ENCODE measurements at places on chromosomes 2 and 18. TPM values are rescaled to one million over a fixed set of nuclear protein-coding genes. Genes with fewer than 3 reads are reported as not detected.

DNA sequence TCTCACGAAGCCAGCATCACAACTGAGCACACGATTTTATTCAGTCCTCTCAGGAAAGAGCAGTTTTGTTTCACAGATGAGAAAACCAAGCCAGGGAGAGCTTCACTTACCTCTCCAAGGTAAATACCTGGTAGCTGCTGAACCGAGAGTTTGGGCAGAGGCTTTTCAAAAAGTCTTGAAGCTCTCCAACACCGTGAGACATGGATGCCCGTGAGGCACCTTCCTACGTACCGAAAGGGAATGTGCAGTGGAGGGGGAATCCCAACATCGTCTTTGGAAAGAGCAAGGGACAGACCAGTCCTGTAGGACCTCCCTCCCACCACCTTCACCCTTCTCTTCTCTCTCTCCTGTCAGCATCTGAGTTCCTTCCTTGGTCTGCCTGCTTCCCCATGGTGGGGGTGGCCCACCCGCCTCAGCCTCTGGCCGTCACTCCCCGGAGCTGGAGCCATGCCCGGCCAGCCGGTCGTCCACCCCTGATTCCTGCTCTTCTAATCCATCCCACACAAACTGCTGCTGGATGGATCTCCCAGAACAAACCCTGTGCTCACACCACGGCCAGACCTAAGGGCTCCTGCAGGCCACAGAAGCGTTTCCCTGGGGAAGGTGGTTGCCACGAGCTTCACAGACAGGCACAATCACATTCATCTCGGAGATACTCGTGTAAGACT is 97.3 kb upstream of the SNTG2 start:
- no peak for DNase-seq

DNA sequence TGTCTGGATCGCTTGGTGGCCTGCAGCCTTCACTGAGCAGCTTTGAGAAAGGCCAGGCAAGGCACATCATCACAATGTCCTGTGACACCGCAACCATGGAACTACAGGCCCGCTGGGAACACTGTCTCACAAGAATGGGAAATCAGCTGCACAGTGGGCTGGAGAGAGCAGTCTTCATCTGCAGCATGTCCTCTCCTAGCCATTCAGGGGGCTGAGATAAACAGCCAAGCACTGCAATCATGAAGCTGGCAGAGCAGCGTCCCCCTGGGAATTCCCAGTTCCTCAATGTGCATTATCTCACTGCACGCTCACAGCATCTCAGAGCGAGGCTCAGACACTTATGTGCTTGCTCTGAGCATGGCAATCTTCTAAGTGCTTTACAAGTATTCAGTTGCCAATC is 1.9 kb downstream of the CMPK2 start:
- no peak for DNase-seq

DNA sequence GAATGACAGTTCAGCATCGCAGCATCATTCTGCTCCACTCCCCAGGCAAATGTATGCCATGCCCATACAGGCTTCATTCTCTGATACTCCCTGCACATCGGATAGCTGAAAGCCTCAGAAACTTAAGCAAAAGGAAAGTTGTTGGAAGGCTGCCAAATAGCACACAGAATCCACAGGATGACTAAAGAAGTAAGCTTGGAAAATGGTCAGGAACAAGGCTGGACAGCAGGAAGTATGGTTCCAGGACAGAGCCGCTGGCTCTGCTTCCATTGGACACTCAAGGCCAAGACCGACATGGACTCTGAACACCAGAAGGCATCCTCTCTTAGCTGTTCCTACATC is 256.5 kb downstream of the CDH20 start:
- DNase-seq = no peak

- no peak for DNase-seq
Observed at GRCh38 chr2:123578016-123578415, 447.1 kb upstream of the CNTNAP5 start.

The GTF2A1L gene
- total RNA-seq = 0.39 TPM

The MC5R gene
- total RNA-seq = not detected

DNA sequence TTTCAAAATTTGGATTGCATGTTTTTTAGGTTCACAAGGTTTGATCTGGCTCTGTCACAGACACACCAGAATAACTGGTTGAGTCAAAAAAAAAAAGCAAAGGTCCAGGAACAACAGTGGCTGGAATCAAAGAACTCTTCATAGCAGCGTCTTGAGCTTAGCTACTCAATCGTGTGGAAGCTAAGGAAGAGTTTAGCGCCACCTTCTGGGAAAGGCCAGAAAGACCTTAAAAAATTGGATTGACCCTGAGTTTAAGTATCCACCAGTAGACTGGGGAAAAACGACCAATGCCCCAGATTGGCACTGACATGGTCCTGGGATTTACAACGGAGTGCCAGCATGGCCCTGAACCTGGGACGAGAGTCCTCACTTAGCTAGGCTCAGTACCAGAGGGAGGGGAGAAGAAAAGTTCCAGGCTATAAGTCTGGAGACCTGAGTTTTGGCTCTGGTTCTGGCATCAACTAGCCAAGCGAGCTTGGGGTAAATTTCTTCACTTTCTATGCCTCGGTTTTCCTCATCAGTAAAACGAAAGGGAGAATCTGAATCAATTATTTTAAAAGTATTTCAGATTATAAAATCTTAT is 71.1 kb upstream of the TFCP2L1 start:
- DNase-seq = no peak

The FOXI3 gene
- total RNA-seq = not detected

The ZBTB14 gene
- total RNA-seq = 19.5 TPM

The DUSP11 gene
- 42.4 TPM for total RNA-seq

DNA sequence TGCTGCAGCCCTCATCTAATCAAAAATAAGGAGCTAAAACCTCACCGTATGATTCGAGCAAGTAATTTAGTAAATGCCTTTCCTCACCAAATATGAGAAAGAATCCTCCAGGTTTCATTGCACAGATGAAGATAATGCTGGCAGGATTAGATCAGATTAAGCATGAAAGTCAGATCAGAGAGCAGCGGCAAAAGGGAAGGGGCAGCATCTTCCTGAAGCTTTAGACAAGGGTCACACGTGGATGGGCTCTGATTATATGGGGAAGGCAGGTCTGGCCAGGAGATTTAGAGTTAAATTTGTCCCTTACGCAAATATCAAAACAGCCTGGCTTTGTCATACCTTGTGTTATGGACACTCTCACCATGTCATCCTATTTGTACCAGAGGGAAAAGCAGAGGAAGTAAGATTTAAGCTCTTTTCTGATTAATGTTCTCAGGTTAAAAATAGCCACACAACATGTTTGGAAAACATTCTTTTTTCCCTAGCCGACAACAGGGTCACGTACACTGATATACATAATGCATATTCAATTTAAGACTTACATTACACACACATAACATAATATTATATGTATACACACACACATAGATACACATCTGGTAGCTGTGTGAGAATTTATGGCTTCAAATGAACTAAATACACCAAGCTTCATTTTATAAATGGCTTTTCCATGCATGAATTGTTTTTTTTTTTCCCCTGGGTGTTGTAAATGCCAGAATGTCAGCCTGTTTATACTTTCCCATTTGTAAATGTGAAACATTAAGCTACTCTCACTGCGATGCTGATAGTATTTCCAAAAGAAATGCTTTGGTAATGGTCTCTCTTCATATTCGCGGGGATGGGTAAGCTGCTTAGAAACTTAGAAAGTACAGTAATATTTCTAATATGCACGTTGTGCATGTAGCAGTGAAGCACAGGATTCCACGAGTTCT is 196.3 kb upstream of the SIX3 start:
- no peak for DNase-seq

DNA sequence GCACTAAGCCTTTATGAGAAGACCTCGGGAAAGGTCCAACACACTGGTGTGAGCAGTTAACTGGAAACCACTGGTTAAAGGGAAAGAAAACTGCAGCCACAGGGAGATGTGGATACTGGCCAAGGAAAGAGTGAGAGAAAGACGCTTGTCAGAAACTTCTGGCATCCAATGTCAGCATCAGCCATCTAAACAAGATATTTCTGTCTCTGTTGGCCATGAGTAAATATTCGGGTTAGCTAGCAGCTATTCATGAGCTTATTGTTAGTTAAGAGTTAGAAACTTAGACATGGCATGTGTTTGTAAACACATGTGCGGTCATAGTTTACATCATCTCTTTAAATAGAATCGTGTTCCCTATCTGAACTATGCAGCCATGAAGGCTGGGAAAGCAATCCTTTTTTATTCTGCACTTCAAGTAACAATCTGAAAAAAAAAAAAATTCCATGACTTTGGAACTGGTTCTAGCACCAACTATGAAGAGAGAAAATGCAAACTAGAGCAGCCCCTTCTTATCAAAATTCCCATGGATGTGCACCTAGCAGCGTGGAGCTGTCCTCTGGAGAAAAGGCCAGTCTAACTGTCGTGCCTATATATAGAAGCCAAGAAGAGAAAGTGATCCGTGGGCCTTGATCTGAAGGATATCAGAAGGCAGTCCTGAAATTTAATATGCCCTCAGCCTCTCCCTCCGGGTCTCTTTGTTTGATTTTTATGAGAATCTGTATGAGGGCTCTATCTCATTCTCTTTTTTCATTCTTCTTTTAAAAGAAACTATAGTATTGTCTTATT is 84.0 kb upstream of the RFX8 start:
- no peak for DNase-seq

GRCh38 chr2:32715391-32715841 is 87.6 kb downstream of the TTC27 start:
- no peak for DNase-seq

DNA sequence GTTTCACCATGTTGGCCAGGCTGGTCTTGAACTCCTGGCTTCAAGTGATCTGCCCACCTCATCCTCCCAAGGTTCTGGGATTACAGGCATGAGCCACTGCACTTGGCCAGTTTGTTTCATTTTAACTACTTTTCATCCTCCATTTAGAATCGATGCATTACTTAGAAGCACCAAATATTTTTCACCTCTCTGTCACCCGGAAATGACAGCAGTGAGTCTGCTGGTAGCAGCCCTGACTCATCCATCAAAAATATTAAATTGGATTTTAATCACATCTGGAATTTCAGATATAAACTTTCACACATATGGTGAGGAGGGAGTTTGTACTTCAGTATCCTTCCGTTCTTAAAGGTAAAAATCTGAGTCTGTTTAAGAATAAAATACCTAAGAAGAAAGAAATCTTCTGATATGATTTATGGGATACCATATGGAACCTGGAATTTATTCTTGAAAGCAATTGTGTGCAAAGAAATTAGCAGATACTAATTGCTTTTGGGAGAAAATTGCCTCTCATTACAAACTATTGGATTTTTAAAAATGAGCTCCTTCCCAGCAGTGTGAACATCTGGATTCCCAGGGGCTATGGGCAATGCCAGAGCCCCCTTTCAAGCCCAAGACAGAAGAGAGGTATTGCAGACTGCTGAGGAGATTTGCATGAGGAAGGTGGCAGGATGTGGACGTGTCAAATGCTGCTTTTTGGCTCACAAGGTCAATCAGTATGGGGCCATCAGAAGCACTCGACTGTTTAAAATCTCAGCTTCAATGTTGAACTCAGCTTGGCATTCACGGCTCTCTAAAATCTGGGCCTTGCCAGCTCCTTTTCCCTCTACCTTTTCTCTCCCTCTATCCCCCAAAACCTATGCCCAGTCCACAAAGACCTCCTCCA is 279.5 kb upstream of the SIX2 start:
- no peak for DNase-seq

The ZNF892 gene
- 5.9 TPM for total RNA-seq

GRCh38 chr2:181461056-181461997 is 4.1 kb downstream of the ITGA4 start:
- no peak for DNase-seq

The AOX1 gene
- total RNA-seq = not detected

GRCh38 chr2:144261336-144261735 is 258.6 kb downstream of the ZEB2 start:
- no peak for DNase-seq

DNA sequence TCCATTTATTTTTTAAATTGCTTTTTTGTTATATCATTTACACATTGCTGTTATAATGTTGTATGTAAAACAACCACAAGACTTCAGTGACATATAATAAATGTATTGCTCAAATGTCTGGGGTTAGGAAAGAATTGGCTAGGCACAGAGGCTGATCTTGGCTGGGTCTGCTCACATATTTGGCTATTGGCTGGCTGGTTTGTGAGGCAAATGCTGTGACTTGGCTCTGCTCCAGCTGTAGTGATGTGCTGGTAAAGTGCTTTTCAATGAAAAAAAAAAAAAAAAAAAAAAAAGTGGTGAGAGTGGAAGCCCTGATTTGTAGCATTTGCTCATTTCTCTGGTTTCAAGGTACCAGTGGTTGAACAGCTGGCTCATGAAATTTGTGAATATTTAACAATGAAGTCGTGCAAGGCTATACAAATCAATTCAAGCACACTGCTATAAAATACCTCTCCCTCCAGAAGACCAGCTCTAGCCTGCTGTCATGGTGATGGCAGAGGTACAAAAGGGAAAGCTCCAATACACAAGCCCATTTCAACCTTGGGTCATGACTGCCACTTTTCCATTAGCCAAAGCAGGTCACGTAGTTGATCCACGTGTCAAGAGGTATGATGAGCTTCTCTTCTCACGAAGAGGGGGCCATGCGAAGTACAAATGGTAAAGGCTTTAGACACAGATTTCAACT is 43.7 kb upstream of the RIT2 start:
- DNase-seq = no peak

DNA sequence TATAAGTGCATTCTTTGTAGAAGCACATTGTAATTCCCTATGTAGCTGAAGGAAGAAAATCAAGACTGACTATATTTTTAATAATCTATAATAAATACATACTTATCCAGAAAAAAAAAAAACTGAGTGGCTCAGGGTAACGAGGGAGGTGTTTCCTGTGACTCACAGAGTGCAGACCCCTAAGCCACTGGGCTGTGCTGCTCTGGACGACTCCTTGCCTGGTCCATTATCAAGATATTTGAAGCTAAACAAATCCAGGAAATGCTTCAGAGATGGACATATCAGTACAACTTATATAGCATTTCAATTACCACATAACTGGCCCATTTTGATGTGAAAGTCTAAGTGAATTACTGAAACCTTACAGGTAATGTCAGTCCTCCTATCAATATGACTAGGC is 80.6 kb downstream of the PIGN start:
- no peak for DNase-seq

GRCh38 chr2:121211251-121211650 is 73.8 kb downstream of the TFCP2L1 start:
- no peak for DNase-seq

- no peak for DNase-seq
Observed at GRCh38 chr2:62577994-62578781, 72.2 kb upstream of the TMEM17 start.

- no peak for DNase-seq
Observed at GRCh38 chr2:175941699-175942098, 60.4 kb downstream of the LNPK start.

GRCh38 chr2:1363367-1363766 is 49.9 kb upstream of the TPO start:
- no peak for DNase-seq

The SDC1 gene
- 0.26 TPM for total RNA-seq

DNA sequence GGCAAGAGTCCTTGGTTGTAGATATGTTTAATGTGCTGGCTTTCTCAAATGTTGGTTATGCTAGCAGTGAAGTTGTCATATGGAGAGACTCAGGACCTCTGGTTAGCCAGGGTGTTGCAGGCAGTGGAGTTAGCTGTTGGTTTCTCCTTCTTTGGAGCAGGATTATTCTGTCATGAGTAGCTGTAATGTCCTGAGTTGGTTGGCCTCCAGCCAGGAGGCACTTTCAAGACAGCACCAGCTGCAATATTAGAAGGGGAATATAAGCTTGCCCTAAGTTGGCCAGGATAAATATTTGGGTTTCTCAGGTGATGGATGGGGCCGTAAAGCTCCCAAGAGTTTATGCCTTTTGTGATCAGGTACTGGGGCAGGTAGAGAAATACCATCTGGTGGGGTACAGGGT is 65.5 kb downstream of the MSTN start:
- DNase-seq = no peak

The C2orf80 gene
- not detected for total RNA-seq

Data from activated T-helper 1 cell treated with anti-CD3 and anti-CD28 coated beads, Interleukin-12 subunit alpha, Interleukin-12 subunit beta, Interleukin-2, Interleukin-4 antibody, amounts not matched to agents 30 ng/mL and 10 ng/mL and 1 ng/mL, durations not matched to agents 14 hours and 24 hours and 36 hours (primary cell).